Activated CD8-positive, alpha-beta memory T cell treated with anti-CD3 and anti-CD28 coated beads for 1 hour (primary cell): ENCODE measurements at places on chromosomes 13 and 19.
A peak's percentile ranks its signal among the peaks of the same experiment; 100 is the strongest.

- DNase-seq = no peak
Observed at GRCh38 chr13:102042746-102043145, 359.1 kb downstream of the FGF14 start.

DNA sequence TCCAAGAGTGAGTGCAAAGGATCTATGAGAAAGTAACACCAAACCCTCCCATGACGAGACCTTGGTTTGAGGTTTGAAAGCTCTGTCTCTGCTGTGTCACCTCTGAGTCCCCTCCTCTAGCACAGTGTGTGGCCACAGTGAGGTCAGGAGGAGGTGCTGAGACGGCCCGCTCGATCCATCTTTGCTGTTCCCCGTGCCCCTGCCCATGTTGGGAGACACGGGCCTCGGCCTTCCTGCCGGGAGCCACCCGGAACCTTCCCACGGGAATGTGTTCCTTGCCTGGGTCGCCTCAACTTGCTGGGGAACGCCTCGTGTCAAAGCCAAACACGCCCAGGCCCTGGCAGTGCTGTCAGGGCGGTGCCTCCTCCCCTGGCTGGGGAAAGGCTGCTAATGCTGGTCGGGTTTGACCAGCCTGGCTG, 10.1 kb downstream of the NANOS3 start:
- DNase-seq = no peak

DNA sequence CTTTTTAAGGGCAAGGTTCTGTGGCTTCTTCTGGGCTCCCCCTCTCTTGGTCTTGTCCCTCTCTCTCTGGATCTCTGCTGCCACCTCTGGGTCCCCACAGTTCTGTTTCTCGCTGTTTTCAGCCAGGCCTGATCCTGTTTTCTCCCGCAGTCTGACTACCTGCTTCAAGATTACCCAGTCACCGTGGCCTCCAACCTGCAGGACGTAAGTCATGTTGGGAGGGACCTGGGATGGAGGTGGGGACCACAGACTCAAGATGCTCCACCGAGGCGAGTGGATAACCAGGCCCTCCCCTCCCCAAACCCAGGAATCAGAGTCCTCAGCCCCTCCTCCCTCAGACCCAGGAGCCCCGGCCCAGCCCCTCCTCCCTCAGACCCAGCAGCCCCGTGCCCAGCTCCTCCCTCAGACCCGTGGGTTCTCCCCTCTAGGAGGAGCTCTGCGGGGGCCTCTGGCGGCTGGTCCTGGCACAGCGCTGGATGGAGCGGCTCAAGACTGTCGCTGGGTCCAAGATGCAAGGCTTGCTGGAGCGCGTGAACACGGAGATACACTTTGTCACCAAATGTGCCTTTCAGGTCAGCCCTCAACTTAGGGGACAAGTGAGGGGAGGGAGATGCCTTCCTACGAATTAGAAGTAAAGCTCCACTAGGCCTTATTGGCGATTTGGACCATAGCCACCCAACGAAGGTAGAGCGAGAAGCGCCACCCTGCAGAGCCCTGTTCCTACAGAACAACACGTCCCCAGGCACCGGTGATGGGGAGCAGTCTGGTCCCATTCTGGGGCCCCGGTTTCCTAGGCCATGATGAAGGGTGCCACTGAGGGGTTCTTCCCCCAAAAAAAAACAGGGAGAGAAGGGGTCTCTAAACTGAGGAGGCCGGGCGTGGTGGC, 2.2 kb downstream of the FLT3LG start:
- no peak for DNase-seq

DNA sequence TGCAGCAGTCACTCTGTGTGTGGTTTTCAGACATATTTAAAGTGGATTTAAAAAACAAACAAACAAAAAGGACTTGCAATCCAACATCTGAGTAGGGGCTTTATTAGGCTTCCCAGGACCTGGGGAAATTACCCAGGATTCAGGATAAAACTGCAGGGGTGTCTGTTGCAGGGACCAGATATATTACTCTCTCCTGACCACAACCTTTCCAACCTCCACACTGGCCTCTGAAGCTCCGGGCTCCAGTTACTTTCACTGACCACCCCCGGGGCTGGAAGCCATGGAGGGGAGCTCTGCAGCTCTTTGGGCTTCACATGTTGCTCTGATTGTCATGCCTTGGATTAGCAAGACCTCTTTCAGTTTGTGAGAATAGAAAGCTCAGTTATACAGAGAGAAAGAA, 75.2 kb downstream of the INSR start:
- DNase-seq = no peak

GRCh38 chr13:59409211-59409610, 754.5 kb downstream of the DIAPH3 start:
- no peak for DNase-seq

DNA sequence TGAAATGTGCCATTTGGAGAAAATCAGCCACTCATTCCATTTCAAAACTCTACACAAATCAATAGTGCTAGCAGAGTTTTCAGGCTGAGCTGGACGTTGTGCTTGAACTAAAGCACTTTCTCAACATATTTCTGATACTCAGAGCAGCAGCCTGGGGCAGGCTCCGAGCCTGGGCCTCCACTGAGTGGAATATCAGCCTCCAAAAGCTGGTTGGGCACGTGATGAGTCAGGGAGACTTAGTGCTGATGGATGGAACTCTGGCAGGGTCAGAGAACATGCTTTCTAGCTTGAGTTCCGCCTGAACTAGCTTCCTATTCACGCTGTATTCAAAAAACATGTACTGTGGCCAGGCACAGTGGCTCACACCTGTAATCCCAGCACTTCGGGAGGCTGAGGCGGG, 85.8 kb upstream of the PCDH8 start:
- DNase-seq = no peak

GRCh38 chr19:18713550-18714117, 30.2 kb downstream of the CRTC1 start:
- DNase-seq = no peak

GRCh38 chr13:87810920-87811344, 139.8 kb downstream of the SLITRK5 start:
- DNase-seq = no peak

DNA sequence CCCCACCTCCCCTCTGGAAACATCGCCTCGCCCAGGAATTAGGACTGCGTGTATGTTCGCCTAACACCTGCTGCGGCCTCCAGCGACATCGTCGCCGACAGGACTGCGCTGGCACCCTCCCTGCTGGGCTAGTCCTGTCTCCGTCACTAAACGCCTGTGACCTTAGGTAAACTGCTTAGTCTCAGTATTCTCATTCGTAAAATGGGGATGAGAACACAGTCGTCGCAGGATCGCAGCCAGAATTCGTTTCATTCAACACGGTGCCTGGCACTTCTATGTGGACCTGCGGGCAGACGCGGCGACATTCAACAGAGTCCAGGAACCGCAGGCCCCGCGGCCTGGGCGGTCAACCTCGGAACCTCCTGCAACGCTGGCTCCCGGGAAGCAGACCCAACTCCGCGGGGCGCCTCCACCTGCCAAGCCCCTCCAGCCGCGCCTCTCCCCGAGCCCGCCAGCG, 485 bp downstream of the CRYL1 start:
- DNase-seq = no peak

- DNase-seq = no peak
Observed at GRCh38 chr19:50994129-50994528, 7.3 kb downstream of the KLK8 start.

GRCh38 chr13:23856008-23856750, 33.0 kb downstream of the MIPEP start:
- DNase-seq = no peak

- DNase-seq = no peak
Observed at GRCh38 chr13:96629331-96629730, 364.9 kb downstream of the OXGR1 start.

DNA sequence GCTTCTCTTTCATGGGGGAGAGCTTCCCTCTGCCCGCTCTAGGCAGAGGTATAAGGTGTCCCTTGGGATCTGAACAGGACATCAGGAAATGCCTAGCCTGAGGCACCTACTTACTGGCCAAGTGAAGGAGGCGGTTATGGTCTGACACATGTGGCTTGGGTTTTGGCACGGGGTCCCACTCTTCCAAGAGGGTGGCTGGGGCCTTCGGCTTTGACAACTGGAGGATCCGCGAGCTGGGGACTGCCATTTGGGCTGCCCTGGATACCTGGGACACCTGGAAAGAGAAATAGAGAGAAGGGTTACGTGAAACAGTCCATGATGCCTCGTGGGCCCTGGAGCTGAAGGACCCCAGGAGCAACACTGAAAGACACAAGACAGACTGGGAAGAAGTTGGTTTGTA, 22.4 kb upstream of the MIER2 start:
- no peak for DNase-seq

GRCh38 chr19:34341935-34342680, 22.9 kb upstream of the GPI start:
- no peak for DNase-seq

GRCh38 chr19:50808856-50809255, 14.7 kb downstream of the KLK1 start:
- DNase-seq = no peak

GRCh38 chr13:65149687-65150086, 2080.4 kb downstream of the PCDH9 start:
- DNase-seq = no peak

- DNase-seq = no peak
Observed at GRCh38 chr13:85616275-85616674, 182.9 kb downstream of the SLITRK6 start.

DNA sequence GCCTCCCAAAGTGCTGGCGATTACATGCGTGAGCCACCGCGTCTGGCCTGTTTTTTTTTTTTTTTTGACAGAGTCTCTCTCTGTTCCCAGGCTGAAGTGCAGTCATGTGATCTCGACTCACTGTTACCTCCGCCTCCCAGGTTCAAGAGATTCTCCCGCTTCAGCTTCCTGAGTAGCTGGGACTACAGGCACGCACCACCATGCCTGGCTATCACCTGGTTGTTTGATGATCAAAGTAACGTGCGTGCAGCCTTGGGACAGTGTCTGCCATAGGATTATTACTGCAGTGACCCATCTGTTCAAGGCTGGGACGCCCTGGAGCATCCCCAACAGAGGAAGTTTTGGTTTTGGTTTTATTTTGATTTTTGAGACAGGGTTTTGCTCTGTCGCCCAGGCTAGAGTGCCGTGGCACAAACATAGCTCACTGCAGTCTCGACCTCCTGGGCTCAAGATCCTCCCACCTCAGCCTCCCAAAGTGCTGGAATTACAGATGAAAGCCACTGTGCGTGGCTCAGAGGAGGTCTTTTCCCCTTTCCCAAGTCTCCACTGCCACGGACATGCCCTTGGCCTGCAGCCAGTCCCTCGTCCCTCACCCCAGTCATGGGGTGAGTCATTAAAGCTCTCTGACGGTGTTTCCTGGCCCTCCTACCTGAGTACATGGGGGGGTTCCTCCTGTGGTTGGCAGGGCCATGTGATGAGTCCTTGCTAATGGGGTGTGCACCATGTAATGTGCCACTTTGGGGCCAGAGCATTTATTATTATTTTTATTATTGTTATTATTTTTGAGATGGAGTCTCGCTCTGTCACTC, 65.6 kb downstream of the IER2 start:
- no peak for DNase-seq

DNA sequence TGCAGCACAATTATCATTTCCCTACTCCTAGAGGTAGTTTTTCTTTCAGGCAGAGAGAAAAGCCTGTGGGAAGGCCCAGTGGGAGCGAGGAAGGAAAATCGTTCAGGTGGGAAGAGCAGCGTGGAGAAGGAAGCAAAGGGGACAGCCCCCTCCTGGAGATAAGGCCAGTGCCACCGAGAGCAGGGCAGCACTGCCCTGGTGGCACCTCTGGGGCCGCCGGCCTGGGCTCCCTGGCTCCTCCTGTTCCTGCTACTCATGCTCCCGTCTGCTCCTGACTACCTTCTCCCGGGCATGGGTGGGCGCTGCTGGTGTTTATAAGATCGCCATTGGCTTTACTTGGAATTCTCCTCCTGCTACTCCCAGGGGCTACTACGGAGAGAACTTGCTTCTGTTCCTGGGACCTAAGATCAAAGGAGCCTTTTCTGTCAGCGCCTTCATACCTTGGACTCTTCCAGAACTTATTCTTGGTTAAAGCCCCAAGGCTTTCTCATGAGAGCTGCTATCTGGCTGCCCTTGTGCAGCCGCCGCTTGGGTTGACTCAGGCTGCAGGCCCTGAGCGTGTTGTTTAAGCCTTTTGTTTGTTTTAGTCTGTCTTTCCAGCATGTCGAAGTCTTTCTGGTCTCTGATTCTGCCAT, 3.7 kb upstream of the FLT1 start:
- no peak for DNase-seq

DNA sequence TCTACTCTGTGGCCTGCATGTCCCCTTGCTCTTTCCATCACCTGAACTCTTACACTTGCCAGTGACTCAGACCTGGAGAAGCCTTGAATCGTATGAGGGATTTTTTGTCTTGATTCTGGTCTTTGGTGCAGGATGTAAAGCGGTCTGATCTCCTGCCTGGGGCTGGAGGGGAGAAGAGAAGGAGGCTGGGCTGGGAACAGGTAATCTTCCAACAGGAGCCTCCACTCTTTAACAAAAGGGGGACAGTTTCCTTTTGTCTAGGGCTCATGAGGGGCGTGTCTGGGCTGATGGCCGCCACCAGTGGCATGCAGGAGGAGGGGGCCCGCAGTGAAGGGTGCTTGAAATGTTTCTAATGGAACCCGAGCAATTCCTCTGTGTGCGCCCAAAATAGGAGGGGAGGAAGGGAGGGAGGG, 24.7 kb downstream of the NFIX start:
- no peak for DNase-seq

DNA sequence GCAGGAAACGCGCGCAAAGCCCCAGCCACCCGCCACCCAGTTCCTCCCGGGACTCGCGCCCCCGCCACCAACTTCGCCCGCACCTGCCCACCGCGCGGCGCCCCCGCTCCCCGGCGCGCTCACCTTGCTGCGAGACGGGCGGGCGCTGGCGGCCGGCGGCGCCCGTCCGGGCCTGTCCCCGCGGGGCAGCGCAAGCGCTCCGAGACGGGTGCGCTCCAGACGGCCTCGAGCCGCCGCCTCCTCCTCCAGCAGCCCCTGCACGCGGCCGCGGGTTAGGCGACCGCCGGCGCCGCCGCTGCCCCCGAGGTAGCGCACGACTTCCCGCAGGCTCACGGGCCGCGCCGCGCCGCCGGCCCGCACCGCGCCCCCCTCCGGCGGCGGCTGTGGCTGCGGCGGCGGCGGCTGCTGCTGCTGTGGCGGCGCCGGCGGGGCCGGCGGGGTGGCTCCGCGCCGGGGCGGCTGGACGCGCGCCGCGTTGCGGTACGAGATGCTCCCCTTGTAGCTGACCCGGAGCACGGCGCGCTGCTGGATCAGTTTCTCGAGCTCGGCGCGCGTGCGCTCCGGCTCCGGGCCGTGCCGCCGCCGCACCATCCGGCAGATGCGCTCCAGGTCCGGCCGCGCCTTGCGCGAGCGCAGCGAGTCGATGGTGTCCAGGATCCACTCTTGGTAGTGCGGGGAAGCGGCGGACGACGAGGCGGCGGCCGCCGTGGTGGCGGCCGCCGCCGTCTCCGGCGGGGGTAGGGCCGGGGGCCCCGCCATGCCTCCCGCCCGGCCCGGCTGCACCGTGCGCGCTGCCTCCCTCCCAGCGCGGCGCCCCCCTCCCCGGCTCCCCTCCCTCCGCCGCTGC, 666 bp downstream of the SAMD1 start:
- peak; percentile 33 for DNase-seq

GRCh38 chr19:3830621-3831589, 37.9 kb downstream of the ZFR2 start:
- no peak for DNase-seq

- DNase-seq = no peak
Observed at GRCh38 chr19:49342291-49342721, 7.1 kb downstream of the CD37 start.
